Keratinocyte (primary cell): ENCODE measurements at places on chromosomes 3 and 15. TPM values are rescaled to one million over a fixed set of nuclear protein-coding genes. Genes with fewer than 3 reads are reported as not detected.

DNA sequence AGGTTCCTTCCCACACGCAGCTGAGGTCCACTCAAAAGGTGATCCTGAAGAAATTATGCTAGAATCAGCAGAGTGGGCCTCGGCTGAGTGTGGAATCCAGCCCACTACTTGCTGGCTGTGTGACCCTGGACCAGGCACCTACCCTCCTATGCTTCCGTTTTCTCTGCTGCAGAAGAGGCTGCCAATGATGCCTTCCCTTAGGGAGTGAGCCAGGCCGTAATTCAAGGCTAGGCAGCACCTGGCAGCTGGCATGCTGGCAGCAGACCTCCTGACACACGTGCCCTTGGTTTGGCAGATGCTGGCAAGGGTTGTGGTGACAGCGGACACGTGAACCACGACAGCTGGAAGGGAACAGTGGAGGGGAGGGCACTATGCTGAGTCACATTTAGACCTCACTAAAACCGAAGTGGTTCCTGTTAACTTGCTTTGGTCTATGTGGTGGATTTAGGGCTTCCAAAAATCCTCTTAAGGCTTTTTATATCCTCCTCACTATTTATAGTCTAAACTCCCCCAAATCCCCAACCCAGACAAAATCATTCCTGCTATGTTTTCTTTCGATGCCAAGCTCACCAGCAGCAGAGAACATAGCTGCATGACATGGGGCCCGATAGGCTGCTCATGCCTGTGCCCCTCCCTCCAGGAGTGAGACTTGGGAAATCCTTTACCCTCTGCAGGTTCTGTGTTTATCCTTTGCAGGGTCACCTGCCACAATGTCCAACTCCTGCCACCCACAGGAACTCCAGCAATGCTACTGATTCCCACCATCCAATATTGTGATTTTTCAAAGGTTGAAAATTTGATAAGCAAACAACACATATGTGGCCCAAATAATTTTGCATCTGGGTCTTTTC is 10.6 kb upstream of the PCSK6 start:
- DNase-seq: no peak

DNA sequence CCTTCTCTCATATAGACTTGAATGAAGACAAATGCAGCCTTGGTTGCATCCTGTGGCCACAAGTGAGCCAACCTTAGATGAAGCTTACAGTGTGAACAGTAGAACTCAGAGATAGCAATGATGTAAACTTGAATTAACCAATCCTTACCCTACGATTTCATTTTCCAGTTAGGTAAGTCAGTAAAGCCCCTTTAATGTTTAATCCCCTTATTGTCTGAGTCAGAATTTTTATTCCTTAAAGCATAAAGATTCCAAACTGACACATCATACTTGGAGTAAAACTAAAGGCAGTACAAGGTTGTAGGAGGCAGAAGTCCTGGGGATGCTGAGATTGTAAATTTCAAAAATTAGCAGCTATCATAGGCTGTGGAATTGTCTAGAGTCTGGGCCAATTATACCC is 507.8 kb upstream of the DPH6 start:
- no peak for DNase-seq

The CLDN11 gene
- polyA plus RNA-seq: 0.12 to 0.23 TPM (median 0.14 TPM) in 3 replicates

The GPR160 gene
- polyA plus RNA-seq: 0.12 to 0.29 TPM (median 0.22 TPM) in 3 replicates

GRCh38 chr15:70412794-70413193 is 315.1 kb upstream of the TLE3 start:
- DNase-seq: no peak

- DNase-seq: no peak
Observed at GRCh38 chr3:43996379-43997301, 245.0 kb upstream of the TOPAZ1 start.

The ITIH1 gene
- not detected in 3 replicates for polyA plus RNA-seq

DNA sequence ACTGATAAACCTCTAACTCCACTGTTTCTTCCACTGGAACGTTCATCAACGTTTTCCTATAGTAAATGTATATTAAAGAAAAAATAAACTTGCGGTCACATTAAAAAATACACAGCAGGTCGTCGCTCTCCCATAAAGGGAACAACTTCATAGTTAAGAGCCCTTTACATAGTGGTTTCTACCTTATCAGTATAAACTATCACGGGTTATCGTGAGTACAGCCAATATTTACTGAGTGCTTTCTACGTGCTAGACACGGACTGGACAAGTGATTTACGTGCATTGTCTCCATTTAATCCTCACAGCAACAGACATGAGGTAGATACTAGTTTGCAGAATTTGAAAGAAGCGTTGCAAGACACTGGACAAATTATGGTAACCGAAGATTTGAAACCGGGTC is 964 bp upstream of the TASOR start:
- no peak for DNase-seq

The HIGD2B gene
- not detected in 3 replicates for polyA plus RNA-seq

- DNase-seq: no peak
Observed at GRCh38 chr15:26712335-26712734, 60.5 kb downstream of the GABRB3 start.

DNA sequence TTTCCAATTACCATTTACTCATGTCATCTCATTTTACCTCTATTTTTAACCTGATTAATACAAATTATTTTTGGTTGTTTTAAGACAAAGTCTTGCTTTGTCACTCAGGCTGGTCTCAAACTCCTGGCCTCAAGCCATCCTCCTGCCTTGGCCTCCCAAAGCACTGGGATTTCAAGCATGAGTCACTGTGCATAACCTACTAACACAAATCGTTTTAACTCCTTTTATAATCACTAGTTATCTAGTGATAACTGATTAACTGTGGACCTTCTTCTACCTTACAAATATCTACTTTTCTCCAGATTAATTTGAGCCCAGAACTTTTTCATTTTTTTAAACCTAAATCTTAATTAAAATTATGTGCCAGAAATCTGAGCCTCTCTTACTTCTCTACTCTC is 4.6 kb downstream of the ATP13A3 start:
- DNase-seq: no peak

DNA sequence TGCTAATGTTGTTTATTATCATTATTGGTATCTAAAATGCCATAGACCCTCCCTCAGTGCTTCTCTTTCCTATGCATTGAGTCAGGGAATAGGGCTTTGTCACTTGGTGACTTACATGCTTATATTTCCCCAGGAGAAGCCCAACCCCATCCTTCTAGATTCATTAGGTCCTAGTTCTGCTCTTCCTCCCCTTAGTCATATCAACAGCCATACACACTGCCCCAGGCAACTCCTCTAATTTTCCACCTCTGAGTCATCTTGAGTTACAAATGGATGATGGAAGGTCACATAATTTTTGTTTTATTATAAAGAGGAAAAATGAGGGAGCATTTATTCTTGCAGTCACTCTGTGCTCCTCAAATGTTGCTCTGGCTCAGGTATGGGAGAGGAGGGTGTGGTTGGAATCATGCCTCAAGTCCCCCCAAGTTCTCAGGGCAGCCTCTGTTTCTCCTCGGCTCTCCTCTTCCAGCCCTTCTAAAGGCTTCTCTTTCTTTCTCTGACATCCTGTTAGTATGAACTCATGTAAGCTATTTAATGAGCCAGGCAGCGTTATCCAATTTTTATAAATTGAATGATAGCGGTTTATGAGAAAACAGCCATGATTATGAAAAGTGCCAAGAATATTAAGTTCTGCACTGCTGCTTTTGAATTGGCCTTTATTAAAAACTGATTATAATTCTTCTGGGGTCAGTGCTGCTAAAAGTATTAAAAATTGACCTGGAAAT is 45.6 kb upstream of the FSTL1 start:
- peak; percentile 50 for DNase-seq

GRCh38 chr15:78390826-78391225 is 47.2 kb upstream of the IREB2 start:
- DNase-seq: no peak

DNA sequence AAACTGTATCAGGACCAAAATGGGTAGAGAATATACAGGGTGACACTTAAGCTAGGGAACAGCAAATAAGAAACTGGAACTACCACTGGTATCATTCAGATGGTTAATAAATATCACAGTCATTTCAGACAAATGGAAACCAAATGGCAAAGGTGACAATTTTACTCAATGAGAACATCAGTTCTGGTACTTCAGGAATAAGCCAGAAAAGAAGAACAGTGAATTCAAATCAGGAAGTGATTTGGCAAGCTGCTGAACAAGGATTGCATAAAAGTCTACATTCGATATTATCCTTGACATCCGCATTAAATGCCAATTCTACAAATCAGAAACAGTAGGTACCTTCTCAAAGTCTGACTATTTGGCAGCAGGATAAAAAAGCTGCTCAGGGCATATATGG is 23.5 kb upstream of the STIMATE start:
- no peak for DNase-seq

The ECE2 gene
- polyA plus RNA-seq: not detected in 3 replicates

The FRMD4B gene
- 34.7 to 48.3 TPM (median 48.0 TPM) in 3 replicates for polyA plus RNA-seq

DNA sequence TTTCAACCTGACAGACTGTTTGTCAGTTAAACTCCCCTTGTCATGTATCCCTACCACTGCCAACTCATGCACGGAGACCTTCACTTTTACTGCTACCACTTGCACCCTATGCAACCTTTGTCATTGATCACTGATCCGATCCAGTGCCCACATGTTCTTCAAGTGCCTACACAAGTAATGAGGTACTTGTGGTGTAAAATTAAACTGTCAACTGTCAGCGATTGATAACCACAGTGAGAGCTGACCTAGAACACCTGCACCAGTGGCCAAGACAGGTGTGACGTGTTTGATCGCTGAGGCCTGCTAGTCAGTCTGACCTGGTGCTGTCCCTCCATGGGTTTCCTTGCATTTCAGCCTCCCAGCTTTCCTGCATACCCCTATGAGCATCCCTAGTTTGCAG is 55.6 kb downstream of the MECOM start:
- DNase-seq: no peak

DNA sequence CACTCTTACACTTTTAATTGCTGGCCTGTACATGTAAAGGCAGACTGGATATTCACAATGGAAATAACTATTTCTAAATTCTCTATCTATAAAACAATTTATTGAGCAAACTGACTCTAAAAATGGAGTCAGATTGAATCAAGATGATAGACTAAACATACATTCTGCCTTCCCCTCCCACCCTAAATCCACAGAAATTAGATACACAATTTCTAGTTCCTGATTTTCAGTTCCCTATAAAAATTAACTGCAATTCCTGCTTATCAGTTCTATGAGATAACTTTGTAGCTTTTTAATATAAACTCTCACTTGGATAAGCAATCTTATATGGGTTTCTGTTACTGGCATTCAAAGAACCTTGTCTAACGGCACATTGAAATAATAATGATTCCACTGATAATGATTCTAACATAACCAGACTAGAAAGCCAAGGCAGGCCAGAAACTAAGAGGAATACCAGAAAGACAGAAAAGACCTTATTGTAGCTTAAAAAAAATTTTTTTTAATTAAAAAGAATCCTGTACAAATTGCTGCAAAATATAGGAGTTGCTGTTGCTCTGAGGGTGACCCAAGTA is 33.1 kb downstream of the TBC1D5 start:
- DNase-seq: no peak

DNA sequence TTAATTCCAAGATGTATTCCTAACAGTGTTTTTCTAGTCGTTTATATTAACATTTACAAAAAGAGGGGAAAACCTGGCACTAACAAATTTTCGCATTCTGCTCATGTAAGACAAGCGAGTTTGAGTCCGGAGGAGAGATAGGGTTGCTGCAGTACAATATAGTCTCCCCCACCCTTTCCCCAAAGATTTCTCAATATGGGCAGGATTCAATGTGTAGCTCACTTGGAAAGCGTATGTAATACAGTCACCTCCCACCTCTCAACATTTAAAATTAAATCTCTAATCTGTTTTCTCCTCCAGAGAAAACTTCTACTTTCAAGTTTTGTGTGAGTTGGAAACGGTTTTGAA is 57.9 kb downstream of the CMSS1 start:
- no peak for DNase-seq

- no peak for DNase-seq
Observed at GRCh38 chr15:69699096-69699495, 246.5 kb downstream of the RPLP1 start.

GRCh38 chr3:47799733-47800132 is 3.2 kb upstream of the DHX30 start:
- DNase-seq: no peak

GRCh38 chr15:58425185-58425584 is 6.6 kb upstream of the LIPC start:
- no peak for DNase-seq

DNA sequence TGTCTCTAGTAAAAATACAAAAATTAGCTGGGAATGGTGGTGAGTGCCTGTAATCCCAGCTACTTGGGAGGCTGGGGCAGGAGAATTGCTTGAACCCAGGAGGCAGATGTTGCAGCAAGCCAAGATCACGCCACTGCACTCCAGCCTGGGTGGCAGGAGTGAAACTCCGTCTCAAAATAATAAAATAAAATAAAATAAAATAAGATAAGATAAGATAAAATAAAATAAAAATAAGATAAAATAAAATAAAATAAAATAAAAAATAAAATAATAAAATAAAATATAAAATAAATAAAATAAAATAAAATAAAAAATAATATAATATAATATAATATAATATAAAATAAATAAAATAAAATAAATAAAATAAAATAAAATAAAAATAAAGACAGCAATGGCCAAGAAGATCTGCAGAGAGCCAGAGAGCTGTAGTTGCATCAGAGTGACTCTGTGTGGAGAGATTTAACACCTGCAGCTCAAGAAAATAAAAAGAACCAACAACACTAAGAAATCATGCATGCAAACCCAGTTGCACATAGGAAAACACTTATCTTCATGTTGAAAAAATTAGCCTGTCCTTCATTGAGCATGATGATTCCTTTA is 25.9 kb downstream of the LIPH start:
- DNase-seq: no peak

- DNase-seq: no peak
Observed at GRCh38 chr3:10137178-10137577, 4.4 kb upstream of the VHL start.

DNA sequence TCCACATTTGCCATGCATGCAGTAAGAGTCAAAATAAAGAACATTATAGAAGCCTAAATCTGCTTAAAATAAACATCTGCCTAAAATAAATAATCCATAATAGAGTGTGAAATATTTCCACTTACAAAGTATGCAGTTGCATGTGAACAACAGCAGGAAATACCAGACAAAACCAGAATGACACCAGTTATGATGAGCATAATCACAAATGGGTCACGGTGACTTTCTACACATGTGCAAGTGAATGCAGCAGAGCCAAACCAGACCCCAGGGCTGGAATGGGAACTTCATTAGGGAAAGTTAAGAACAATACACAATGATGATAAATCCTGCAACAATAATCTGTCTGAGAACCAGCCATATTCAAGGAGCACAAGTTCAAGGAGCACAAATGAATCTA is 615.5 kb downstream of the ROBO2 start:
- DNase-seq: no peak

- no peak for DNase-seq
Observed at GRCh38 chr15:35911052-35911777, 365.2 kb upstream of the DPH6 start.

GRCh38 chr3:55662683-55663082 is 175.6 kb upstream of the WNT5A start:
- peak; percentile 28 for DNase-seq

The RYK gene
- polyA plus RNA-seq: 55.6 to 82.1 TPM (median 73.7 TPM) in 3 replicates

The THSD4 gene
- polyA plus RNA-seq: 24.5 to 37.0 TPM (median 25.3 TPM) in 3 replicates

DNA sequence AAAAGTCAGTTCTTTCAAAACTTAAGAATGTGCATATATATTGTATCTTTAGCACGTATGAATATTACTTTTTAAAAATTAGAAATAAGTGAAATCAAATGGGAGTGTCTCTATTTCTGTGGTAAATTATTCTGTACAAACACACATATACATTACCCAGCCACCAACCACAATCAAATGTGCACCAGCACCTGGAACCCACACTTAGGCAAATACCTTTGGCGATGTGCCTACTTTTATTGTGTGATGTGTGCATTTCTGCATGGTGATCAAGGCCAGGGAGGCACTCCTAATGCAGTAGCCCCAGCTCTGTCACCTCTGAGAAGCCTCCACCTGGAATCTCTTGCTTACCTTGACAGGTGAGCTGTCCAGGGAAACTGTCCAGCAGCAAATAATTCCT is 76.9 kb downstream of the PIK3R4 start:
- DNase-seq: no peak

The ARGFX gene
- not detected in 3 replicates for polyA plus RNA-seq
